Activated naive CD8-positive, alpha-beta T cell treated with anti-CD3 and anti-CD28 coated beads for 36 hours (primary cell): ENCODE measurements at places on chromosomes 12 and 14.

DNA sequence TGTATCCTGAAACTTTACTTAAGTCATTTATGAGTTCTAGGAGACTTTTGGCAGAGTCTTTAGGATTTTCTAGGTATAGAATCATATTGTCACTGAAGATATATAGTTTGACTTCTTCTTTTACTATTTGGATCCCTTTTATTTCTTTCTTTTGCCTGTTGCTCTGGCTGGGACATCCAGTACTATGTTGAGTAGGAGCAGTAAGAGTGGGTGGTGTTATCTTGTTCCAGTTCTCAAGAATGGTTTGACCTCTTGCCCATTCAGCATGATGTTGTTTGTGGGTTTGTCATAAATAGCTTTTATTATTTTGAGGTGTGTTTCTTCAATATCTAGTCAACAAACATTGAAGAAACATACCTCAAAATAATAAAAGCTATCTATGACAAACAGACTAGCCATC is 35.0 kb downstream of the LIN7A start:
- no peak for DNase-seq
- H3K36me3 ChIP-seq, result no peaks in the 10 kb centered on the region

GRCh38 chr14:60686865-60687264 is 37.3 kb downstream of the SIX4 start:
- H3K4me1 ChIP-seq, result peaks cover 2% of the 10 kb centered on the region
- H3K4me3 ChIP-seq, result no peak overlapping the region
- DNase-seq, result no peak
- H3K27ac ChIP-seq, result no peak overlapping the region

DNA sequence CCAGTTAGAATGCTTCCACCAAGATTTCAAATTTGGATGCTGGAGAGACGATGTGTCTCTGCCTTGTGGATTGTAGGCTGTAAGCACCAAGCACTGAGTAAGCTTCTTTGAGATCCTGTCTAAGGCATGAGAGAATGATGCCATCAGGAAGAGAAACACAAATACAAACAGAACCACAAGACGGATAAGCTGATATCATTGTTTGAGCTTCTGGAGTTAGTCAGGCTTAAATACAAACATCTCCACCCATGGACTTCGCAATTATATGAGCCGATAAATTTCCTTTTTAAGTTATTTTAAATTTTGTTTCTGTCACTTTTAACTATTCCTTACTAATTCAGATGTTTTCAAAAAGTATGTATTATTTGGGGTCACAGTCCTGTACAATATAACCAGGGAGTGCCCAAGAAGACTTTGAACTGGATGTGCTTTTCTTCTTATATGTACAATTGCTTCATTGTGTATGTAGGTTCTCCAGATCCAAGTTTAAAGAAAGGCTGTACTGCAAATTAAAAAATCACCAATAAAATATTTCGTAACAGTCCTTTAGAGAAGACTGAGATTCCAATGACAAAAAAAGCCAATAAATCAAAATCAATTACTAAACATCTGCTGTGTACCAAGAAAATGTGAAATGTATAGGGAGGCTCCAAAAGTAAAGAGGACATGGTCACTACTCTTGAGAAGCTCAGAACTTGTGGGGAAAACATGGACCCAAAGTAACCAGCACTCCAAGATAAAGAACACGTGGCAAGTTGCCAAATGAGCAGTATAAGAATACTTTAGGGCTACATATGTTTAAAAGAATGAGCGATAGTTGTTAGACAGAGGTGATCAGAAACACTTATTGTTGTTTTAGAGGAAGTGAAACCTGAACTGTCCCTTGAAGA is 274.1 kb downstream of the ADAMTS20 start:
- H3K27me3 ChIP-seq, result no peaks in the 10 kb centered on the region
- no peak for DNase-seq
- no peaks in the 10 kb centered on the region for H3K4me1 ChIP-seq
- H3K36me3 ChIP-seq, result no peaks in the 10 kb centered on the region

GRCh38 chr14:49160983-49161382 is 425.2 kb downstream of the RPS29 start:
- no peaks in the 10 kb centered on the region for H3K4me1 ChIP-seq
- H3K4me3 ChIP-seq, result no peak overlapping the region
- H3K27ac ChIP-seq, result no peak overlapping the region
- H3K27me3 ChIP-seq, result no peaks in the 10 kb centered on the region
- H3K36me3 ChIP-seq, result no peaks in the 10 kb centered on the region
- no peak for DNase-seq
